ENCODE measurements at places on chromosomes 5 and 9.

DNA sequence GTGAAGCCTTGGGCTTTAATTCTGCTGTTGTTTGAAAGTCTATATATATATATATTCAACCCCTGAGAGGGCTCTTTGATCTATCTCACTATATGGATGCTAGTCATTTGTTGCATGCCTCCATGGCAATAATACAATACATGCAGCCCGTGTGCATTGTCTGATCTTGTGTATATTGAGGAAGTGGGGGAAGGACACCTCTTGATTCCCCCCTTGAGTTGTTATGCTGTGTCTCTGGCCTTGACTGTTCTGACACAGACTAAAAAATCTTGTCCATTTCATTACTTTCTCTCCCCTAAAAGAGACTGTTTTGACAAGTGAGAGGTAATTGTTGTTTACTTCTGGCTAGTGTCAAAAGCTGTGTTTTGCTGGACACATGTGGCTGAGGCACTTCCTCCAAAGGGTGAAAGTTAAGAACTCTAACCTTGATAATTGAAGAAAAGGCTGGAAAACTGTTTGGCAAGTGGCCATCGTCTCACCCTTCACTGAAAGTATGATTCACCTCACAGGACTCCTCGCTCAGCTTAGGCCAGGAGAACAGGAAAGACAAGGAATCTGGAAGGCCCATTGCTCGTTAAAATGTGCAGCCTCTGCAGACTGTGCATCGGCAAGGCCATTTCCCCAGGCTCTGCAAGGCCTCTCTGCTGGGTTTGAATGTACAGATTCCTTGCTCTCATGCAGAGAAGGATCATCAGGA is 304.0 kb downstream of the PRELID2 start:
- no peak overlapping the region for H3K4me3 ChIP-seq
- no peak for DNase-seq
- no peak overlapping the region for H3K27ac ChIP-seq
- no peaks in the 10 kb centered on the region for H3K4me1 ChIP-seq

DNA sequence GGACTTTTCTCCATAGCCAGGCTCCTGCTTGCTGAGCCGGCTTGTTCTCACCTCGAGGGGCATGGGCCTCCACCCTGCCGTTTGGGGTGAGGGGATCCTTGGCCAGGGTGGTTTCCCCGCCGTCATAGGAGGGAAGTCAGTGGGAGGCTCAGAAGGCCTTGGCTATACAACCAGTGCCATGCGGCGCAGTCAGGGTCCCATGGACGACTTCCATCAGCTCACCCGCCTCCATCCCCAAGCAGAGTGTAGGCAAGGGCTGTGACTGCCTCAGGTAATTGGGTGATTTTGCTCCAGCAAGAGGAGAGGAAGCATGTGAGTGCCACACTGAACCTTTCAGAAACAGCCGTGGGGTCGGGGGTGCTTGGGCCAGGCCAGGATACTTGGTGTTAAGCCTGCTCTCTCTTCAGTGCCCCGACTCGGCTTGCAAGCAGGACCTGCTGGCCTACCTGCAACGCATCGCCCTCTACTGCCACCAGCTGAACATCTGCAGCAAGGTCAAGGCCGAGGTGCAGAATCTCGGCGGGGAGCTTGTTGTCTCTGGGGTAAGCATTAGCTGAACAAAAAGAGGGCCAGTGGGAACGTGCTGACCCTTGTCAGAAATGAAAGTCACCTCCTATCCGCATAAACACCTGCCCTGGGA is 57.2 kb upstream of the LRRTM2 start:
- no peak for DNase-seq
- H3K36me3 ChIP-seq: peaks cover 19% of the 10 kb centered on the region
- no peaks in the 10 kb centered on the region for H3K4me1 ChIP-seq

DNA sequence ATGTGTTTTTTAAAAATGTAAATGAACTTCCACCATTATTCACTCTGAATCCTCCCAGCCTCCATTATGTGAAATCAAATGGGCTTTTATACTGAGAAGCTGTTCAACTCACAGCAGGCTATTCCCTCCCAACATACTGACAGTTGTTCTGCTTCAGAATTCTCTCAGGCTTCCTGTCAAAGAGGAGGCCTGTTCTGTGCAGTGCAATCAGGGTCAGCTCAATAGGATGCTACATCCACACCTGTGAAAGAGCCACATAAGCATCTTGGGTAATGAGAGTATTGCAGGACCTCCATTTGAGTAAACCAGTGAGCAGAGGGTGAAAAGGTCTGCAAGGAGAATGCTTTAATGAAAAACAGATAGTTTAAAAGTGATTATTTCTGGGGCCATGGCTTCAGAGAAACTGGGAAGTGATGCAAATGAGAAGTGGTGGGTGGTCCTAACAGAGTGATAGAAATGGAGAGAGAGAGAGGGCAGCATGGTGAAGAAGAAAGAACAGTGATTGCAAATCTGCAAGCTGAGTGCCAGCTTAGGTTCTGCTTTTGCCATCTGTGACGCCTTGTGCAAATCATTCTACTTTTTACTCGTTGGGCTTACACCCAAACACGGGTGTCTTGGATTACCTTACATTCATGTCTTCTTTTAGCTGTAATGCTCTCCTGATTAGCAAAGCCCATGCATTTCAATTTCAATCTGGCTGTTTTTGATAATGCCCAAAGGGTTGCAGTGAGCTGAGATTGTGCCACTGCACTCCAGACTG is 202.5 kb upstream of the NMUR2 start:
- no peak for DNase-seq
- no peaks in the 10 kb centered on the region for H3K36me3 ChIP-seq

DNA sequence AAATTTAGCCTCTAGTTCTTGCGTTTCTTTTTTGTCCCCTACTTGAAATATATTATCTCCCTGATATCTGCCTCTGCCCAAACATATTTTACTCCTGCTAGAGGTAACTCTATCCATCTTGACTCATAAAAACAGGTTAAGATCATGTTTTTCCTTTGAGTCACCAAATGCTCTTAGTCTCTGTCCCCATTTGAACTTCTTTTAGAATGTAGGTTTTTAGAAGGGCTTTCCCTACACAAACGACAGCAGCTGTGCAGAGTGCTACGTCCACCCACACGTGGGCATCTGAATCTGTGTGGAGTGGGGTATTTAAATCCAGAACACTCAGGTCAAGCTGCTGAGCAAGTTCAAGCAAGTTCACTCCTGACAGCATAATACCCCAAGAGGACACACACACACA is 2.2 kb downstream of the HSD17B3 start:
- H3K4me3 ChIP-seq: no peak overlapping the region
- no peak overlapping the region for H3K27ac ChIP-seq
- H3K4me1 ChIP-seq: no peaks in the 10 kb centered on the region
- H3K27me3 ChIP-seq: peaks cover 3% of the 10 kb centered on the region
- DNase-seq: no peak
- no peaks in the 10 kb centered on the region for H3K36me3 ChIP-seq

DNA sequence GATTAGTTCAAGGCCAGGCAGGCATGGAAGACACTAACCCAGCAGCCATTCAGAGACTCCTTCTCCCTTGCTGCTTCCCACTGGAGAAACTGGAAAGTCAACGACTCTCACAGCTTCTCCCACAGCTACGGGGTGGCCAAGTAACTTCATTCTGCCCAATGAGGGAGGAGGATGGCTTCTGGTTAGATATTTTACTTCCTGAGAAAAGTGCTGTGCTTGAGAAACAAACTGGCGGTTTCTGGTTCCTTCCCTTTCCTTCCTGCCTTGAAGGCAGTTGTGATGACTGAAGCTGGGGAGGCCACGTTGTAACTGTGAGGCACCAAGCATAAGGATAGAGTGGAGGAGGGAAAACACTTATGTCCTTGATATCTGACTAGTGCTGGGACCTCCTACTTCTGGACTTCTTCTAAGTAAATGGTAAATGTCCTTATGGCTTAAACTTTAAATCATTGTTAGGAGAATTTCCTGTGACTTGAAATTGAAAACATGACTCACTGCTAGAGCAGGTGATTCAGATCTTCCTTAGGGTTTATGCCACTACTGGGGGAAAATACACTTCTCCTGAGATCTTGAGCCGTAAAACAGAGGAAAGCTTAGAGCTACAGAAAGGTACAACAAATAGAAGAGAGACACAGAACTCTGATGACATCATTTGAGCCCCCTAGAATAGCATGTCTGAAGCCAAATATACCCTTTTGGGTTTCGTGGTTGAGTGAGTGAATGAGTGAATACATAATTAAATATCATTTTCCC is 3.1 kb upstream of the GNPDA1 start:
- H3K36me3 ChIP-seq: peaks cover 5% of the 10 kb centered on the region
- H3K4me3 ChIP-seq: peak overlapping the region; percentile 49
- H3K27ac ChIP-seq: peak overlapping the region; percentile 94
- H3K27me3 ChIP-seq: no peaks in the 10 kb centered on the region
- DNase-seq: peak; percentile 67

GRCh38 chr9:71859939-71860338 is 51.1 kb downstream of the ABHD17B start:
- no peaks in the 10 kb centered on the region for H3K27me3 ChIP-seq
- peaks cover 16% of the 10 kb centered on the region for H3K4me1 ChIP-seq
- H3K36me3 ChIP-seq: peaks cover 53% of the 10 kb centered on the region
- DNase-seq: no peak
- H3K27ac ChIP-seq: no peak overlapping the region

DNA sequence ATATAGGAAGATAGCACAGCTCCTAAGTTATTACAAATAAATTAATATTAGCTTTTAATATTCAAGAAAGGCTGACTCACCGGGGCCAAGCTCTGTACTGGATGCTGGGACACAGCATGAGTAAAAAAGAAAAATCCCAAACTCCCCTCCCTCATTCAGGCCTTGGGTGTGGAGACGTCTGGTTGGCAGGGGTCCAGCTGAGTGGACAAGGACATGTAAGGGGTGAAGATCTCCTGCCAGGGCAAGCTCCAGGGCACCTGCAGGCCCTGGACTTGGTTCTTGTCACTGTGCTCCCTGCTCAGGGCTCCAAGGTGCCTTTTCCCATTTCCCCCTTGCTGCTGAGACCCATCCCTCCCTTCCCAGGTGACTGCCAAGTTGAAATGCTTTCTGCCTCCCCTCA is 388.5 kb downstream of the ENC1 start:
- H3K27me3 ChIP-seq: peaks cover 8% of the 10 kb centered on the region
- no peaks in the 10 kb centered on the region for H3K4me1 ChIP-seq
- no peak overlapping the region for H3K27ac ChIP-seq
- DNase-seq: no peak
- H3K4me3 ChIP-seq: no peak overlapping the region
- H3K36me3 ChIP-seq: no peaks in the 10 kb centered on the region

DNA sequence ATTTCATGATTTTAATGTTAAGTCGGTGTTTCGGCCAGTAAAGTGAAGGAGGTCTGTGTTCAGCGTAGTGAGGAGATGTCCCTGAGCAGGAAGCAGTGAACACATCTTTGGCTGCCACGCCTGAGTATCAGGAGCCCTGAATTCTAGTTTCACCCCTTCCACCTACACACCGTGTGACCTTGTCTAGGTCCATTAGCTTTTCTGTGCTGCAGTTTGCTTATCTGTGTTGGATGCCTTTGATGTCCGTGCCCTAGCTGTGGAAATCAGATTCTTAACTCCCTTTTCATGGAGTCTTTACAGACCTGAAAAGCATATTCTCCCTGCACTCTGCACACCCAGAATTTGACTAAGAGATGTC is 601 bp downstream of the FBXO38 start:
- peak overlapping the region; percentile 80 for H3K4me3 ChIP-seq
- H3K27ac ChIP-seq: peak overlapping the region; percentile 83
- H3K36me3 ChIP-seq: peaks cover 36% of the 10 kb centered on the region
- peaks cover 68% of the 10 kb centered on the region for H3K4me1 ChIP-seq

DNA sequence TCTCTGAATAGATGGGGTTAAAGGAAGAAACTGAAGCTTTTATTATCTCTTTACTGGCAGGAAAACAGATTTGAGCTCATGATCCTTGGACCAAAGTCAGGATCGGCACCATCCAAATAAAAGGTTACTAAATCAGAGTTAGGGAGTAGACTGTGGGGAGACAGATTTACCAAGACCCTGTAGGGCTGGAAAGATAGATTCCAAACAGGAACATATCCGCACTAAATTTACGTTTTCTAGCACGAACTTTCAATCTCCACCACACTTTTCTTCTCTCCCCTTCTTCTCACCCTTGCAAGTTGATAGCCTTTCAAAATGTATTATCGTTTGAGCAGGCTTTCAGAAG is 120.0 kb upstream of the HMHB1 start:
- H3K27me3 ChIP-seq: peaks cover 10% of the 10 kb centered on the region
- DNase-seq: no peak
- H3K4me3 ChIP-seq: no peak overlapping the region
- peaks cover 25% of the 10 kb centered on the region for H3K4me1 ChIP-seq

- H3K27me3 ChIP-seq: no peaks in the 10 kb centered on the region
- no peak overlapping the region for H3K4me3 ChIP-seq
- no peak for DNase-seq
- no peaks in the 10 kb centered on the region for H3K36me3 ChIP-seq
Measured at GRCh38 chr9:134336228-134336627, 10.0 kb downstream of the RXRA start.

GRCh38 chr5:93925321-93925720 is 183.9 kb upstream of the POU5F2 start:
- H3K27me3 ChIP-seq: no peaks in the 10 kb centered on the region
- DNase-seq: no peak
- no peak overlapping the region for H3K27ac ChIP-seq
- H3K36me3 ChIP-seq: no peaks in the 10 kb centered on the region

- no peak for DNase-seq
- H3K4me1 ChIP-seq: no peaks in the 10 kb centered on the region
- no peak overlapping the region for H3K4me3 ChIP-seq
- H3K27me3 ChIP-seq: no peaks in the 10 kb centered on the region
Measured at GRCh38 chr5:122332599-122333555, 20.8 kb downstream of the SNCAIP start.

DNA sequence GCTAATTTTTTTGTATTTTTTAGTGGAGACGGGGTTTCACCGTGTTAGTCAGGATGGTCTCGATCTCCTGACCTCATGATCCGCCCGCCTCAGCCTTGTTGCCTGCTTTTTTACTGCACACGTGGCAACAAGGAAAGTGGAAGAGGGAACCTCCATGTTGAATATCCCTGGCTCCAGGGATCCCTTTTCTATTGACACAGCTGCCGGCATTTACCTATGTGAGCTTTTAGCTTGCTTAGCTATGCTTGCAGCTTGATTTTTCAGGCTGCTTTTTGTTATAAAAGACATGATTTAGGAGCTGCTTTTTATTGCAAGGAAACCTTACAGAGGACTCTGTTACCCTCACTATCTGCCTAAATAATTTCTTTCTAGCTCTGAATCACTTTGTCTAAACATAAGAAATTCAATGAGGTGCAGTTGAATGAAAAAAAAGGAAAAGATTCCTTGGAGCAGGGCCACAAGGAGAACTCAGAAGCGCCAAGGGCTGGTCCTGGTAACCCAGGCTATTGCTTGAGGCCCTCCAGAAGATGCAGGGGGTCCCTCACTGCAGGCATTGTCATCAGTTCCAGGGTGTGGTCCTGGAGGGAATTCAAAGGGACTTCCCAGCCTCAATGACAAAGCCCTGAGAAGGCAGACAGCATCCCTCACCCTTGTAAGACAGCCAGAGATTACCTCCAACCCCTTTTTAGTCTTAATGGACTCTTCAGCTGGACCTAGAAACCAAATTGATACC is 89.9 kb downstream of the SYK start:
- no peak overlapping the region for H3K4me3 ChIP-seq
- no peaks in the 10 kb centered on the region for H3K4me1 ChIP-seq
- peaks cover 10% of the 10 kb centered on the region for H3K27me3 ChIP-seq
- H3K36me3 ChIP-seq: no peaks in the 10 kb centered on the region
- H3K27ac ChIP-seq: no peak overlapping the region

- DNase-seq: no peak
- H3K4me3 ChIP-seq: no peak overlapping the region
- no peak overlapping the region for H3K27ac ChIP-seq
- H3K4me1 ChIP-seq: peaks cover 5% of the 10 kb centered on the region
- peaks cover 31% of the 10 kb centered on the region for H3K27me3 ChIP-seq
Measured at GRCh38 chr5:80042330-80042729, 7.2 kb downstream of the THBS4 start.

- no peak overlapping the region for H3K4me3 ChIP-seq
- H3K36me3 ChIP-seq: no peaks in the 10 kb centered on the region
- H3K27ac ChIP-seq: no peak overlapping the region
Measured at GRCh38 chr9:21660976-21661375, 141.5 kb upstream of the MTAP start.
